ENCODE measurements at places on chromosomes 2 and 18.

DNA sequence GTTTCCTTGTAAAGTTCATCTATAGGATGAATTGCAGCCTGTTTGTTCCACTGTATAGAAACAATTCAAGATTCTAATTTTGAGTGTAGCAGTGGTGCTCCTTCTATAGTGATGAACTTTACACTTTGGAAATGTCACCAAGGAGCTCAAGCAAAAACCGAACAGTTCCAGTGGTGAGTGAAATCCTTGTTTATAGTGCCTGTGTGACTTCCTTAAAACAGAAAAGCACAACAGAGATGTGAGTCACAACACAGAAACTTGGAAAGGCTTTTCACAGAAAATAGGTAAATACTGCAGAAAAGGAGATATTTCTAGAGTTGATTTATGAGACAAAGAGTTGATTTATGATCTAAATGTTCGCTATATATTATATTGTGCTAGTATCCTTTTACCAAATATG is 482.0 kb downstream of the PTPRM start:
- no peak for DNase-seq

DNA sequence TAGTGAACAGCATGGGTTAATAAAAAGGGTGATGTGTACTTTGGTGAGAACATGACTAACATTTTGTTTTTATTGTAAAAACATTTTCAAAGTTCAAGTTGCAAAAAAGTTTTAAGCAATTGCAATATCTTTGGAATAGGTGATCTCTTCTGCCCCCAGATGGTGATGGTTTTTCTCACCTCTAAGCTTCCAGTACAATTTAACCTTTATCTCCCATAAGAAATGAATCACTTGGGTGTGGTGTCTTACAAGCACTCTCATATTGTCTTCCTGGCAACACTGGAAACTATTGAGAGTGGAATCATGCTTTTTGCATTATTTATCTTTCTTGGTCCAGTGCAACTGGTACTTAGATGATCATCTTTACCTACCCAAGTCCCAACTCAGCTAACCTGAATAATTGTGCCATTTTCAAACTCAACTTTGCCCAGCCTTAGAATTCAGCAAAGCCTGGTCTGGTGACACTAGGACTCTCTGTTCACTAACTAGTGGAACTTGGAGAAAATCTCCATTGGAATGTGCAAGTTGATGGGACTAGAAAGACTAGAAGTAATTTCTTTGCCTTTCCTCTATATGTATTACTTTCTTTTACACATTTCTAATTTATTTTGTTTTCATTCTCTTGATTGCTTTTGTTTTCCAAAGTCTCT is 964.7 kb upstream of the ZEB2 start:
- no peak for DNase-seq

DNA sequence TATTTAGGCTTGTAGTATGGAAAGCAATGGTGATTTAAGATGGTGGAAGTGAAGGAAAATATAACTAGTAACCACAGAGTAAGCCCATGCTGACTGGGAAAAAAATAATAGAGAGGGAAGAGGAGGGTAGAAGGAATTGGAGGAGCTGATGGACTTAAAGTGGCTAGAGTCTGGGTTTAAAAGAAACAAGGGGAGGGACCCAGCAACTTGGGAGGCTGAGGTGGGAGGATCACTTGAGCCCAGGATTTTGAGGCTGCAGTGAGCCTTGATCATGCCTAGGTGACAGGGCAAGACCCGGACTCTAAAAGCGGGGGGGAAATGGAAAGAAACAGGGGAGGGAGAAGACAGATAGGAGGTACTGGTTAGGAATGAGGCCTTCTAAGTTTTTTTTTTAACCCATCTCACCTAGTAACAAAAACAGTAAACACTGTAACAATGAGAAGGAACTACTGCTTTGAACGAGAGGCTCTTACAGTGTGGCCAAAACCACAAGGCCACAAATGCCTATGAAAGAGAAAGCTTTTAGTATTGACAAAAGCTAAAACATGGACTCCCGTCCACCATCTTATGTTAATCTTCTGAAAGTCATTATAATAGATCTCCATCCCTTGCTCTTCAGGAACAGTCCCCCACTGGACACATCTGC is 26.6 kb downstream of the METTL8 start:
- DNase-seq, result no peak

DNA sequence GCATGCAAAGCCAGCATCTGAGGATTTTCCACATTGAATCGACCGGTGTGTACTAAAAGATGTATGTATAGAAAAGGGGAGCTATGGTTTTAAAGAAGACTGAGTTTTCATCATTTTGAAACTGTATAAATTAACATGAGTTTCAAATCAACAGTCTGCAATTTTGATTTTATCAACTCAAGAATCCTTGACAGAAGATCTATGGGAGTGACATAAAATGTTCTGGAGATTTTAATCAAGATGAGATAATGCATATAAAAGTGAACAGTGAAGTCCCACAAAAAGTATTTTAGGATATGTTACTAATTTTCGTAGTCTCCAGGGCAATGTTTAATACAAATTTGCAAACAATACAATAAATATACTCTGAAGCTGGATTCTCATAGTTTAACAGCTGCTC is 24.0 kb upstream of the CERS6 start:
- no peak for DNase-seq

- no peak for DNase-seq
These were observed 5.3 kb downstream of the KLF11 start for GRCh38 chr2:10048501-10049171.

DNA sequence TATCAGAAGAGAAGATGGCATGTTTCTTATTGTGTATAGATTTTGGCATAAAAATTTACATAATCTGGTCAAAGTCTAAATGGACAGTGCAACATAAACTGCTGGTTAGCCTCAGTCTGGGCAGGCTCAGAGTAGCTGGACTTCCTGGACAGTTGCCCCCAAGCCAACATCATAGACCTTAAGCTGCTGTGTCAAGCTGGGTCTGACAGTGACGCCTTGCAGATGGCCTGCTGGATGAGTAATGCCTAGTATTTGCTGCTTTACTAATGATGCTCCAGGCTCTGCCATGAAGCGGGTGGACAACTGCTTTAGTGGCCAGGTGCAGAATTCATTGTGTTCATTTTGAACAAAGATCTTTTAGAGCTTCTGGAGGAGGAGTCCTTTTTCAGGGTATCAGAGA is 603.7 kb upstream of the ZEB2 start:
- no peak for DNase-seq

GRCh38 chr2:240170354-240170735 is 29.9 kb upstream of the OTOS start:
- DNase-seq, result no peak

- no peak for DNase-seq
These were observed 749.2 kb downstream of the ADCYAP1 start for GRCh38 chr18:1653873-1654272.

DNA sequence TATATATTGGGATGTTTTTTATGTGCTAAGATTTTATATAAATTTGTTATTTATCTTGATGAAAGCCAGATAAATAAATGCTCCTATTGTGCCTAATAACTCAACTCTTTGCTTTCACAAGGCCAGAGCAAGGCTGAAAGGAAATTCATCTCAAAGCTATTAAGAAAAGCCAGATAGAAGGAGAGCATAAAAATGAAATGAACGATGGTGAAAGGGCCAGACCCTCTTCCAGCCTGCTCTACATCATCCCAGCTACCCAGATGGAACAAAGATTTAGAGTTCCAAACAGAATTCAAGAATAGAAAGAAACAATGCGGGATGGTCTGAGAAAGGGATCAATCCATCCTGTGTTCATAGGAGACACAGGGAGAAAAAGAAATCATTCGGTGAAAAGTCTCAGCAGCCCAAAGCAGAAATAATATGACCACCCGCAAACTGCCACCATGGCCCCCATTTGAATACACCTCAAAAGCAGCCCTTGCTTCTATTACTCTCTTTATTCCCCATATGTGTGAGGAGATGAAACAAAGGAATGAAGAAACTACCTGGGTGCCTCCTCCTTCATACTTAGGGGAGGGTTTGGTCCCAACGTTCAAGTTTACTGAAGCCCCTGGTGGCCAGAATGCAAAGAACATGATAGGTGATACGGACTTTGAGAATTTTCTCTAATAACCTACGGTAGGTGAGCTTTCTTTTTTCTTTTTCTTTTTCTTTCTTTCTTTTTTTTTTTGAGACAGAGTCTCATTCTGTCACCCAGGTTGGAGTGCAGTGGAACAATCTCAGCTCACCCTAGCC is 110.1 kb upstream of the FBXO11 start:
- DNase-seq, result no peak

- no peak for DNase-seq
These were observed 67.0 kb upstream of the TCF7L1 start for GRCh38 chr2:85066006-85066740.

DNA sequence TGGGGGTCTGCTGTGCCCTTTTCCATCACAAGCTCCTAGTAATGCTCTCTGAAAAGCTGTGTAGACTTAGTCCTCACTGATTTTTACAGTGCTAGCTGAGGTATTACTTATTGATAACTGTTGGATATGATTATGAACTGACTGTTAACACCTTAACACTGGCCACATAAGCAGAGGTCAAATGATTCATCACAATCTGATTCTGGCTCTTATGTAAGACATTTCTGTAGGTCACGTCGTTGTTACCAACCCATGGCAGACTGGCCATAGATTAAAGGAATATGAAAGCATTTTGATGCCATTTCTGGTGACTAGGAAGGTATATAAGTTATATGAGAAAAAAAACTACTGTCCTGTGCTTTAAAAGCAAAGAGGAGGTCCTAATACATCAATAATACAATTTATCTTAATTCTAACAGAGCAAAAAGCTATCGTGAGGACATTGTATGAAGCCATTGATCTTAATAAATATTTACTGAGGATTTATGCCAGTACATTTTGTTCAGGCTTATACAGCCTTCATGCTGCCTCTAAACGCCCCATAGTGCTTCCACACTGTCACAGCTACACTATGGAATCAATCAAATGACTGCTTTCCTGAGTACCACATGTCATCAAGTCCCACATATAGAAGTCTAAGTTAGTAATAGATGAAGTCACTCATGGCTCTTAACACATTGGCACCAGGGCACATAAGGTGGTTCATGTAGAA is 6.9 kb upstream of the RND3 start:
- DNase-seq, result no peak

- no peak for DNase-seq
These were observed 97.9 kb upstream of the ZNF516 start for GRCh38 chr18:76592981-76593381.

GRCh38 chr2:7430869-7431641 is 513.8 kb downstream of the RNF144A start:
- no peak for DNase-seq

DNA sequence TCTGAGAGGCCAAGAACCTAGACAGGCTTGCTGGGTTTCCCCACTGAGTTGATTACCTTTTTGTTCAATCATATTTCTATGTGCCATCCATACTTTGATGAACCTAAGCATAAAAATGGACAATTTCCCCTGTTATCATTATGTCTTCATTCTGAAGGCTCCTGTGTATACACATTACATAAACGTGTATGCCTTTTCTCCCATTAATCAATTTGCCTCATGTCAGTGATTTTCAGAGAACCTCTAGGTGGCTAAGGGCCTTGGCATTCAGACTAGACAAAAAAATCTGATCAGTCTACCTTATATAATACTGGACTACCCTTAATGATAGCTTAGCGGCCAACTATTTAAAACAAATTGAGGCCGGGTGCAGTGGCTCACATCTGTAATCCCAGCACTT is 4.1 kb upstream of the PEX13 start:
- no peak for DNase-seq

DNA sequence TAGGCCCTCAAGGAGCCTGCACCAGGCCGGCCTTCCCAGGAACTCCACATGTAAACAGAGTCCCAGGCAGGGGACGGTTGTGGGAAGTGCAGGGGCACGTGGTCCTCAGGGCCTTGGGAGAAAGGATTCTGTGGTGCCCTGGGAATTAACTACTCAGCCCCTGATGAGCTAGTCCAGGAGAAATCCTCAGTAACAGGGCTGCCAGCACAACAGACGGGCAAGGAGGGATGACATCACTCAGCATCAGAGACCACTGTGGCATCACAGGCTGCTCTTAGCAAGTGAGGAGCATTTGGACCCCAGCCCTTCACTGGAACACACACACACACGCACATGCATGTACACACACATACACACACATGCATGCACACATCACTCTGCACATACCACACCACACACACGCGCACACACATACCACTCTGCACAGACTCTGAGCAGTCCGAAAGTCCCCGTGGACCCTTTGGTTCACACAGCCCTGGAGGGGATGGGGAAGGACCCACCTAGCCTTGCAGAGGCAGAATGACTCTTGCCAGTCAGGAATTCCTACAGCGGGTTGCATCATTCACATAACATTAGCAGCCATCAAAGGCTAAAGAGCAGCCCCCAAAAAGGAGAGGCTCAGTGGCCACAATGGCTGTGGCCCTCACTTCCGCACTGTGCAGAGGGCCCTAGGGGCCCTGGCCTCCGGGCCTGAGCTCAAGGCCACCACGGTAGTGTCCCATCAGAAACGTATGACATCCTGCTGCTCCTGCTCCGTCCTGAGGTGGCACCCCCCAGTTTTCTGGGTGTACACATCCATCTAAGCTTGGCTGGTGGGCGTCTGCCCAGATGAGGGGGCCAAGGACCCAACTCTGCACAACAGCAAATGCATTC is 1.9 kb upstream of the NMUR1 start:
- DNase-seq, result no peak

DNA sequence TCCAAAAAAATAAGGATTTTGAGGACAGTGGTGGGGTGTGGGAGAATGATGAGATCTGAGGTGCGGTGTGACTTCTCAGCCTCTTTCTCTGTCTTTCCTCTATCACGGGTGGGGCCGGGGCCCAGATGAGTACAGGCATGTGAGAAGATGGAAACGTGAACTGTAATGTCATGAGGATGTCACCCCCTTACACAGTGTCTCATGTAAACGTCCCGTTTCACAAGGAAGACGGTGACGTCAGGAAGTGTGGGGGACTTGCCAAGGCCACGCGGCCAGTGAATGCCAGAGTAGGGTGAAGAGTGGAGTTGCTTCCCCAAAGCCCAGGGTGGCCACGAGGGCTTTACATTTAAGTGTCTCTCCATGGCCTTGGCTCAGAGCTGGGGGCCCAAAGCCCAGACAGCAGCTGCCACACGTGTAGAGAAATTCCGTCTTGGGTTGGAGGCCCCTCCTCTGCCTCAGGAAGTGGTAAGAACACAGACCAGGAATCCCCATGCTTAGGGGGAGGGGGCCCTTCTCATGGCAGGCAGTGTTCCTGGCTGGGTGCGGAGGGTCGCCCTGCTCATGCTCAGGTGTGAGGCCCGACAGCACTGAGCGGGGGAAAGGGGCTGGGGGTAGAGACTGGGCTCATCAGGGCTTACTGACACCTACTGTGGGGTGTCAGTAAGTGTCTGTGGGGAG is 80.9 kb upstream of the SMAD7 start:
- DNase-seq, result no peak

DNA sequence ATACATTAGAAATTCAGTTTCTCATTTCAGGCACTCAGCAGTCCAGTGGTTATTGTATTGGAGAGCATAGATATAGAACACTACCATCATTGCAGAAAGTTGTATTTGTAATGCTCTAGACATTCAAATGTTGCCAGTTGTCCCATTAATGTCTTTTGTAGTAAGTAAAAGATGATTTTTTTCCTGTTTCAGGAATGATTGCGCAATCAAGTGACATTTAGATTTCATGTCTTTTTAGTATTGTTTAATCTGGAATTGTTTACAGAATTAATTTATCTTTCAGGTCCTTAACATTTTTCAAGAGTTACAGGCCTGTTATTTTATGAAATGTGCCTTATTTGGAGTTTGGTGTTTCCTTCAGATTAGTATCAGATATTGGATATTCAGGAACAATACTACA is 134.7 kb downstream of the MSTN start:
- DNase-seq, result no peak
